ENCODE measurements at places on chromosomes 11 and 22.

- no peak for DNase-seq
Observed at GRCh38 chr11:113952070-113952469, 22.8 kb upstream of the HTR3A start.

GRCh38 chr11:122711831-122712381, 56.4 kb downstream of the UBASH3B start:
- DNase-seq: no peak

GRCh38 chr11:45890886-45891550, 5.6 kb downstream of the MAPK8IP1 start:
- no peak for DNase-seq

GRCh38 chr22:45413013-45413367, 409 bp downstream of the SMC1B start:
- no peak for DNase-seq

DNA sequence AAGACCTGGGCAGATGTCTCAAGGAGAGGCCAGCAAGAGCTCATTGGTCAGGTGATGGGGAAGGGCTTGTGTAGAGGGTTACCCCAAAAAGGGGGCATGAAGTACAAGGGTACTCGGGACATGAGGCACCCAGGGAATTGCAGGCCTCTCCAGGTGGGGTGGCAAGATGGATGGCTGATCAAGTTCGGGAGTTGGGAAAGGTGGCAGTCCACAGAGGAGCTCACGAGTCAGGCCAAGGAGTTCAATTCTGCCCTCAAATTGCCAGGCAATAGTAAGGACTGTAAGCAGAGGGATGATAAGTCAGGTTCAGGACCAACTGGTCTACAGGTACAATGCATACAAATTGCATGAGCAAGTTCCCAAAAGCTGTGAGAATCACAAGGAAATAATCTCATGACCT, 42.3 kb upstream of the SLC25A1 start:
- DNase-seq: no peak

DNA sequence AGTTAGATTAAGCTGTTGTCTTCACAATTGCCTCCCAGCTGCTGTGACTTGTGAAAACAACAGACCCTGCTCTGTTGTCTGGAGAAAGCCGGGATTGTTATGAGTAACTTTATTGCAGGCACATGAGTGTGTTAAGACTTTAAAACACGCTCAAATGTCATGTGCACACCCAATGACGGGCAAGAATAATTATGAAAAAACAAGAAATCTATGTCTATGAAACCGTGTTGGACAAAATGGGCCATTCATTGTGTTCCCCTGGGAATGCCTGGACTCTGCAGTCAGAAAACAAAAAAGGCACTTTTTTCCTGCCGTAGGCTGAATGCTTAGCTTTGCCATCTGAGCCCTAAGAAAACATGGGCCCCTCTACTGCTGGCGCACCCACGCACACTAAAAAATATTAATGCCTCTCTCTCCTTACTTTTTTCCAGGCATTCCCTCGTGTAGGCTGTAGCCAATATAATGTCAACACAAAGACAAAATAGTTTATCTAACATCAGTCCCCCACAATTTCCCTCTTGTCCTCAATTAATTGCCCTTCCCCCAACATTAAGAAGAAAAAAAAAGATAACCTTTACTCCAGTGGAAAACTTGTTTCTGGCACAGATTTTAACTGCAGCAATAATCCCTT, 207.9 kb downstream of the SOX6 start:
- DNase-seq: no peak

GRCh38 chr22:37336579-37336978, 54.3 kb downstream of the CYTH4 start:
- no peak for DNase-seq

DNA sequence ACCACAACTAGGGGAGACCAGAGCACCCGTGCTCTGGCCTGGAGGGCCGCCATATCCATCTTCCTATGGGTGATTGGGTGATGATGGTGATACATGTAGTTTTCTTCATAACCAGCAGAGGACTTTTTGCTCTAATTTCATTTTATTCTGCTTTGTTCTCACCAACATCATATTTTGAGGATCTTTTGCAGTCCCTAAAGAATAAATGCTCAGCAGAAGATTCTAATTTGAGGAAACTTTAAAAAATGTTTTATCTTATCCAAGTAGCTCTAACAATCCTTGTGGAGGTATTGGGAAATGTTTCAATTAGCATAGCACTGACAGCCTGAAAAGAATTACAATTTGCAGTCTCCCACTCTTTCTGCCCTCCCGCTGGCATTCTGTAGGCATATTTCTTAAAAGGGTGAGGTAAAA, 544.0 kb downstream of the NTM start:
- DNase-seq: no peak

DNA sequence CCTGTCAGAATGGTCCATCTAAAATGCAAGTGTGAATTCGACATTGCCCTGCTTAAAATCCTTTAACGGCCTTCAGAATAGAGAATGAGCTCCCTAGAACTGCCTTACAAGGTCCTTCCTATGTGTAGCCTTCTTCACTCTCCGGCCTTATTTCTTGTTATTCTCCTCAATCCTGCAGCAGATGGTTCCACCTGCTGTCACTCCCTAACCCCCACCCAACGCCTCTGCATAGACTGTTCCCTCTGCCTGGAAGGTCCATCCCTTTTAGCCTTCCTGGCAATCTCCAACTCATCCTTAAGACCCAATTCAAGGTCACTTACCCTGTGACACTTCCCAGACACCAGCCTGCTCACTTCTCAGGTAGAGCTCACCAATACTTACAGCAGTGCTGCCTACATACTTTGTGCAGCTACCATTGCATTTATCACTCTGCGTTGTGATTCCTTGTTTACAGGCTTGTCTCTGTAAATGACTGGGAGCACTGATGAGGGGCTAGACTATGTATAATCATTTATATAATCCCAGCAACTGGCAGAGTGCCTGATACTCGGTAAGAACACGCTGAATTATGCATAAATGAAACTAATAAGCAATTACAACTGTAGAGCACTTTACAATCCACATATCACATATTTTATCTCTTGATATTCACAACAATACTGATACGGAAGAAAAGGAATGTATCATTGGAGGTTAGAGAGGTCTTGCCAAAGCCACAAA, 58.9 kb downstream of the CLPB start:
- DNase-seq: no peak

GRCh38 chr11:117333917-117334316, 6.3 kb downstream of the CEP164 start:
- DNase-seq: no peak

GRCh38 chr11:120462825-120463224, 48.7 kb upstream of the GRIK4 start:
- no peak for DNase-seq

DNA sequence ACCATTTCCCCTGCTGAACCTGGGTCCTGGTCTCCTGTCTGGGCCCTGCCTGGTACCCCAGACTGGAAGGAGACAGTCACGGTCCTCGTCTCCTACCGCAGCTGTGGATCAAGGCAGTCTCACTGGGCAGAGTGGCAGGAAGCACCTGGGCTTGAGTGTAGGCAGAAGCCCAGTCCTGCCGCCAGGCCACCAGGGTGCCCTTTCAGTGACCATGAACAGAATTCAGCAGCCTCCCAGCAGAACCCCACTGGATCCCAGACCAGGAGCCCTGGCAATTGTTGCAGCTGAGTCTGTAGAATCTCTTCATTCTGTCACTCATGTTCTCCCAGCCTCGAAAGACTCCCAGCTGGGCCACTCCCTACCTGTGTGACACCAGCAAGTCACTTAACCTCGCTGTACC, 25.5 kb upstream of the CREB3L1 start:
- DNase-seq: no peak

DNA sequence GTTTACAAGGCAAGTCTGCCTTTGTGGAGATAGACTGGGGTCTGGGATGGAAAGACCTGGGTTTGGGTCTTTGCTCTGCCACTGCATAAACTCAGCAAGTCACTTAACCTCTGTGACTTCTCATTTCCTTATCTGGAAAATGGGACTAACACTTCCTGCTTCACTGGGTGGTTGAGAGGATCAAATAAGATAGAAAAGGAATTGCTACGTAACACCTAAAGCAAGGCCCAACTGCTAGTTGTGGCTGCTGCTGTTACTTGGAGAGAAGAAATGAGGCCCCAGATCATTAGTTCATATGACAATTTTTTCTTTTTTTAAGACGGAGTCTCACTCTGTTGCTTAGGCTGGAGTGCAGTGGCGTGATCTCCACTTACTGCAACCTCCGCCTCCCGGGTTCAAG, 5.9 kb downstream of the PTPRJ start:
- no peak for DNase-seq
